ENCODE measurements at places on chromosomes 7 and 10. TPM values are rescaled to one million over a fixed set of nuclear protein-coding genes. Genes with fewer than 3 reads are reported as not detected.

Gene CCDC172
- total RNA-seq, result not detected

Gene IFIT5
- total RNA-seq, result 22.5 TPM

Gene KCNMA1
- total RNA-seq, result 0.16 TPM

Gene PPP1R17
- total RNA-seq, result not detected

Gene GNGT1
- not detected for total RNA-seq

Gene TMEM229A
- not detected for total RNA-seq

Gene ICA1
- total RNA-seq, result 1.8 TPM

Gene ALOX5
- 9.9 TPM for total RNA-seq

Gene PAPOLB
- total RNA-seq, result not detected

Gene C10orf67
- not detected for total RNA-seq

Gene CUEDC2
- 77.6 TPM for total RNA-seq

Gene ORAI2
- total RNA-seq, result 72.8 TPM

- DNase-seq, result no peak
- peaks cover 14% of the 10 kb centered on the region for H3K4me1 ChIP-seq
- no peaks in the 10 kb centered on the region for H3K27me3 ChIP-seq
- no peak overlapping the region for H3K27ac ChIP-seq
- no peaks in the 10 kb centered on the region for H3K36me3 ChIP-seq
Measured at GRCh38 chr7:93040355-93040754, 77.4 kb downstream of the SAMD9 start.

GRCh38 chr7:35253710-35254495, at the start of gene TBX20:
TBX20 (minus strand) TSS chr7:35254100; CDS start chr7:35253620, 480 bp downstream.
- H3K27me3 ChIP-seq, result peaks cover 89% of the 10 kb centered on the region
- peak; percentile 39 for DNase-seq
- peak within 1 kb of the TSS; percentile 25 for H3K27ac ChIP-seq
- peak within 1 kb of the TSS; percentile 51 for H3K4me3 ChIP-seq
- peaks cover 25% of the 10 kb centered on the region for H3K4me1 ChIP-seq

DNA sequence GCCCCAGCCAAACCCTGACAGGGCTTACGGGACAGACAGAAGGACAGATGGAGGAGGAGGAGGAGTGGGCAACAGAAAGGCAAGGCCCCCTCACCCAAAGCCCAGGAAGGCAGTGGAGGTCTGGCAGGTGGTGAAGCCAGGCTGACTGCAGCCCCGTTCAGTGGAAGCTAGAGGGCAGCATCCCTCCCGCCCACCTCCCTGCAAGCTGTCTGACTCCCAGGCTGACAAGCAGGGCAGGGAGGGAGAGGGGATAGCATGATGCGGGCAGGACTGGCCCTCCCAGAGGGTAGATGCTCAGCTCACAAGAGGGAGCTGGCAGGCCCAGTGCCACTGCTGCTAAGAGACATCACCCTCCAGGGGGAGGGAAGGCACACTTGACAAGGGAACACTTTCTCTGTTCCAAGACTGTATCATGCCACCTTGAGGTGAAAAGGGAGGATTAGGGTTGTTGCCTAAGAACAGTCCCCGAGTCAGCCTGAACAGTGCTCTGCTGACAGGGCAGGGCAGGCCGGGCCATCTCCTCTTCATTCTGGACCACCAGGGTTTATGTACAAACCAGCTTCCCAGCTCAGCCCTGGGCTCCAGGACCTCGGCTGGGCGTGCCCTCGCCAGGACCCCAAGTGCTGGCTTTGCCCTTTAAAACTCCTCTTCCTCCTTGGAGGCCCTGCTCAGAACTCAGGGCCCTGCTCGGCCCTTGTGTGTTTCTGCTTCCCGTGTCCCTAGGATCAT, 61.8 kb downstream of the RASGEF1A start:
- no peaks in the 10 kb centered on the region for H3K36me3 ChIP-seq
- peaks cover 15% of the 10 kb centered on the region for H3K4me1 ChIP-seq
- H3K27me3 ChIP-seq, result no peaks in the 10 kb centered on the region
- peak; percentile 78 for DNase-seq

DNA sequence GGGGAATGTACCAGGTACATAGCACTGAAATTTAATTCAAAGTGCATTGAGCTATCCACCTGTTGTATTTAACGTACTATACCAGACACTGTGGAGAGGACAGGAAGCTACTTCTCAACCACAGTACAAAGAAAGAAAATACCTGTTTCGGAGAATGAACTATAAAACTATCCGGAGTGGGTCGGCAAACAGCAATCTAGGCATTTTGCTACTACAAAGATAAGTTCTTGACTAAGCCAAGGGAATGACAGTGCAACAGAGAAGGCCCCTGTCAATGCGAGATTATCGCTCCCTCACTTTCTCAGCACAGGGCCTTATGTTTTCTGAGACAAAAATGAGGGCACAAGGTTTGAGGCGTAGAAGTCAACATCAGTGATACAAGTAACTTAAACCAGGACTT, 27.4 kb downstream of the SFMBT2 start:
- H3K36me3 ChIP-seq, result peaks cover 69% of the 10 kb centered on the region
- H3K27me3 ChIP-seq, result no peaks in the 10 kb centered on the region
- peaks cover 70% of the 10 kb centered on the region for H3K4me1 ChIP-seq
- DNase-seq, result peak; percentile 31
- H3K27ac ChIP-seq, result peak overlapping the region; percentile 80

DNA sequence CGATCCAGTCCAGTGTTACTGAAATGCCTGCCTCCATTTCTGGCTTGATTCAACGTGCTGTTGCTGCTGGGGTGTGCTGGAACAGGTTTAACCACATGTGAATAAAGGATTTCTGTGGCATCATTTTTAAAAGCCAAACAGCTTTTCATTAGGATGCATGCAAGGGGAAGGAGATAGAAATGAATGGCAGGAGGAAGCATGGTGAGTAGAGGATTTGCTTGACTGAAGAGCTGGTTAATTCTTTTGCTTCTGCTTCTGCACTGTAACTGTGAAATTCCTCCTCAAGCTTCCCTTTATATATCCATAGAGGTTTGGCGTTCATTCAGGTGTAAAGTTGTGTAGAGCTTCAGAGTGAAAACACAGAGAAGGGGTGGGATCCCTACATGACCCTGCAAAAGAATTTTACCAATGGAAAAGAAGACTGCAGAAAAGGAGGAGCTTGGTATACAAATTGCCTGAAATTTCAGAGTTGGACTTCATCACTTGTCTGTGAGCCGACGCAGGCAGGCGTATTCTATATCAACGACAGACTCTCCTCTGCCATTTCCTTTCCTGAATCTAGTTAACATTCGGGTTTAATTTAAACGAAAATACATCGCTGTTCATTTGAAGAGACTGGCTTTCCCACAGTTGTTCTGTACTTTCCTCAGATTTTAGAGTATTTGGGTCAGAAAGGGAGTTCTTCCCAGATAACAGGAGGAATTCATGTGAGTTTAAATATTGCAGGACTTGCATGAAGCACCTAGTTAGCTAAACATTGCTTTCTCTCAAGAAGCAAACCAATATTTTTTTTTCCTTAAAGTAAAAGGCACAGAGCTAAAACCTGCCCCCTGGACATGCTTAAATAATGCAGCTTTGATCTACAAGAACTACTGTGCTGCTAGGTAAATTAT, at the start of gene SOSTDC1:
Gene SOSTDC1, minus strand, starts transcription at position 270 of the 893 bp plus-strand sequence. Its CDS starts 70 bp downstream, at position 200.
- H3K4me1 ChIP-seq, result no peaks in the 10 kb centered on the region
- H3K27ac ChIP-seq, result no peak within 1 kb of the TSS
- peak within 1 kb of the TSS; percentile 3 for H3K4me3 ChIP-seq

DNA sequence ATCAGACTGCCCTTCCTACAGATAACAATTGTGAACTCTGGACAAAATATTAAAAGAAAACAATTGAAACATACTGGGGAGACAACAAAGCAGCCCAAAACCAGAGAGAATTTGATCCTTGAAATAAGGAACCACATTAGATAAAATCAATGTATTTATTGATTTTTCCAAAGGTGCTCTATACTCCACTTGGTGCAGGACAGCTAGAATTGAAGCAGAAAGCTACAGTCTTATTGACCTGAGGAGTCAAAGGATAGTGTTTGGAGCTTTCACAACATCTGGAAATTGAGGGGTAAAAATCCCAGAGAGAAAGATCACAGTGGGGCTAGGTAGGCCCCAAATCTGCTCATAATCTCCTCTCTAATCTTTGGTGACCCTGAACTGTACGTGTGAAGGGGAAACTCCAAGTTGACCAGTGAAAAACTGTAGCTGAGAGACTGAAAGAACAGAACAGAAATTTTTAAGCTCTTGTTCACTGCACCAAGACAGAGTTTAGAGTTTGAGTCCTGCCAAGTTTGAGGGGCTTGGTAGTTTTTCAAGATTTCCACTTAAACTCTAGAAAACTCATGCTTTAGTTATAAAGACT, 70.2 kb downstream of the SAMD9 start:
- H3K27ac ChIP-seq, result no peak overlapping the region
- H3K36me3 ChIP-seq, result no peaks in the 10 kb centered on the region
- H3K4me1 ChIP-seq, result no peaks in the 10 kb centered on the region
- DNase-seq, result no peak
- no peak overlapping the region for H3K4me3 ChIP-seq

GRCh38 chr7:80053124-80053523, 81.5 kb upstream of the GNAI1 start:
- no peak overlapping the region for H3K27ac ChIP-seq
- no peak for DNase-seq
- H3K36me3 ChIP-seq, result no peaks in the 10 kb centered on the region
- H3K27me3 ChIP-seq, result no peaks in the 10 kb centered on the region
- H3K4me3 ChIP-seq, result no peak overlapping the region

DNA sequence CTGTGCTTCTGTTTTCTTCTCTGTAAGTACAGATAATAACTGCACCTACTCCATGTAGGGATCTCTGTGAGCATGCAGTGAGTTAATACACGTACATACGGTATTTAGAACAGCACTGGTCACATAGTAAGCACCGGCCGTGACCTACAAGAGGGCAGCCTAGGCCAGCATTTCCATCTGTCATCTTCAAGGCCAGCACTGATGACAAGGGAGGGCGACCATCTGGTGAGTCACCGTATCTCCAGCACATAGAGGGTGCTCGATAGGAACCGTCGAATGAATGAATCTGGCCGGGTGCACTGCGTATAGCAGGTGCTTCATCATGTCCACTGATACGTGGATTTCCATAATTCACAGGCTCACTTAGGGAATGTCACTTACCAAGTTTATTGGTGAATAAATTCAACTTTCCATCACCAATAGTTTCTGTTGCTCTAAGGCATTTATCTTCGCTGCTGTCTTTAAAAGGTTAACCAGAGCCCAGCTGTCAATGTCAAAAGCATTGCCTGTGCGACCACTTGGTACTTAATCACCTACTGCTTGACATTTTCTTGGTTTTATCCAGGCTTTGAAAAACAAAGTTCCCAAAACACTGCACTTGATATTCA, 8.3 kb downstream of the NOD1 start:
- H3K4me1 ChIP-seq, result peaks cover 89% of the 10 kb centered on the region
- no peak overlapping the region for H3K4me3 ChIP-seq
- peak overlapping the region; percentile 30 for H3K27ac ChIP-seq

DNA sequence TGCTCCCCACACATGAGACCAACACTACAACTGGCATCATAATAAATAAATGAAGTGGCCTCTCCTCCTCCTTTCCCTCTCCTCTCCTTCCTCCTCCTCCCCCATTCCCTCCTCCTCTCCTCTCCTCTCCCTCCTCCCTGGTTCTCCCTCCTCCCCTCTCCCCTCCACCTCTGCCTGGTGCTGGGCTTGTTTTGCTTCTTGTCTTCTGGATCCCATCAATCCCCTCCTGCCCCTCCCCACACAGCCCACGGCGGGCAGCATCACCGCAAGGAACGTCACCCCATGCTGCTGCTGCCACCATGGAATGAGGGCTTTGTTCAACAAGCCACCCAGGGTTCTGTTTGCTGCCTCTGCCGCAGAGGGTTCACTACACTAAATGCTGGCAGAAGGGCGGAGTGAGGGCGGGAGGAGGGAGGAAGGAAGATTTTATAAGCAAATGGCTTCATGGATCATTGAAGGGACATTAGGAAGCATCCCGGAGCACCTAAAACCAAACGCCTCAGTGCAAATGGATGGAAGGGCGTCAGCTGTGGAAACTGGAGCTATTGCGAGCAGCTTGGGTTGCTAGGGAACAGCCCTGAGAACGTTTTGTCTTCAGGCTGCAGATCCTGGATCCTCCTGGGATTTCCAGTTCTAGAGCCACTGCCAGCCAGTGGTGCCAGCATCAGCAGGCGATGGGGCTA, 379.7 kb upstream of the ZMIZ1 start:
- no peak for DNase-seq
- no peaks in the 10 kb centered on the region for H3K4me1 ChIP-seq
- no peak overlapping the region for H3K4me3 ChIP-seq
- no peaks in the 10 kb centered on the region for H3K36me3 ChIP-seq
- H3K27me3 ChIP-seq, result no peaks in the 10 kb centered on the region
- no peak overlapping the region for H3K27ac ChIP-seq

DNA sequence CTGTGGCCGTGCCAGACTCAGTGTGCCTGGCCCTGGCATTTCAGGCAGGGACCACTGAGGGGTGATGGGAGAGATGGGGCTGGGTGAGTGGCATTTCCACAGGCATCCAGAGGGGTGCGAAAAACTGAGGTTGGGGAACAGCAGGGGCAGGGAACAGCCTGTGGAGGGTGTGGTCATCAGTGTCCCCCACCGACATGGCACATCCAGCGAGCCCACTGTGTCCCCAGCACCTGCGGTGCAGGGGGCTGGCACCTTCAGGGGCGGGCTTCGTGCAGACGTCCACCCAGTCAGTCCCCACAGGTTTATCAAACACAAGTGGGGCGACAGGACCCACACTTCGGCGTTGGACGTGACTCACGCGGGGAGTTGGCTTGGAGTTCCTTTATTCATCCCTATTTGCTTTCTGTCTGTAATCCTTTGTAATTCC, 14.8 kb downstream of the CUX1 start:
- H3K27me3 ChIP-seq, result no peaks in the 10 kb centered on the region
- no peak overlapping the region for H3K27ac ChIP-seq
- no peaks in the 10 kb centered on the region for H3K4me1 ChIP-seq
- no peaks in the 10 kb centered on the region for H3K36me3 ChIP-seq
- H3K4me3 ChIP-seq, result no peak overlapping the region

DNA sequence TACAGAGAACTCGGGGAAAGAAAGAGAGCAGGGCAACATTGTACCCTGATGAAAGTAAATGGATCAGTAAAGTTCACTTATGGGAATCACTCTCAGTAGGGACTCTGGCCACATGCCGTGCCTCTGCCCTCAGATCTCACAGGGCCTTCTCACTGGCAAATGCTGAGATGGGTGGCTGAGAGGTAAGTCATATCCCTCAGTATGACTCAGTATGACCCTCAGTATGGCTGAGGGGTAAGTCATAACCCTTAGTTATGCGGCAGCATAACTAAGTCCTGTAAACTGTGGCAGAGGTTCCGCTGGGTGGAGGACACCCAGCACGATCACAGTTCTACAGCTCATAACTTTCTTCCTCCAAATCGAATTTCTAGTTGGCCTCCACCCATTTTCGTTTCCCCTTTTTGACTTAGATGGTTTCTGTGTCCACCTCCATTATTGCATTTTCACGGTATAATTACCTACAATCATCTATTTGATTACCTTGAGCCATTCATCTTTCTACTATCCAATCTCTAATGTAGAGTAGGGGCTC, 26.5 kb upstream of the WNT16 start:
- H3K4me3 ChIP-seq, result no peak overlapping the region
- no peaks in the 10 kb centered on the region for H3K4me1 ChIP-seq
- no peak for DNase-seq

DNA sequence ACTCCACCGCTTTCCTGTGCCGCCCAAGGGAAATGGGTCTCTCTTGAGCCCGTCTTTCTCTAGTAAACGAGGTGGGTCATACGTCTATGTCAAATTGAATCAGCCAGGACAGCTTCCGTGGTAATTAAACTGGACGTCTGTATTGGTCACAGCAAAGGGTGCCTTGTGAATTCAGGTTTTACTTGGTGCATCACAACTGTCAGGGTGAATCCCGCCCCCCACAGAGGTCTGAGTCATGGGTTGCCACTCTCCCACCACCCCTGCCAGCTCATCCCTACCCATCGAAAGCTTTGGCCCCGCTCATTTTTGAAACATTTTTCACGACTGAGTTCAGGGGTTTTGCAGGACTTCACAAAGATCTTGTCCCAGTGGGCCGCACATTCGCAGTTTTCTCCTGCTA, 8.0 kb upstream of the SP8 start:
- H3K27ac ChIP-seq, result no peak overlapping the region
- H3K4me3 ChIP-seq, result no peak overlapping the region
- peaks cover 14% of the 10 kb centered on the region for H3K4me1 ChIP-seq
- H3K27me3 ChIP-seq, result peaks cover 79% of the 10 kb centered on the region
